ENCODE measurements at places on chromosomes 2 and 18.

- no peak for DNase-seq
Observed at GRCh38 chr18:79962835-79963657, 1.4 kb upstream of the HSBP1L1 start.

DNA sequence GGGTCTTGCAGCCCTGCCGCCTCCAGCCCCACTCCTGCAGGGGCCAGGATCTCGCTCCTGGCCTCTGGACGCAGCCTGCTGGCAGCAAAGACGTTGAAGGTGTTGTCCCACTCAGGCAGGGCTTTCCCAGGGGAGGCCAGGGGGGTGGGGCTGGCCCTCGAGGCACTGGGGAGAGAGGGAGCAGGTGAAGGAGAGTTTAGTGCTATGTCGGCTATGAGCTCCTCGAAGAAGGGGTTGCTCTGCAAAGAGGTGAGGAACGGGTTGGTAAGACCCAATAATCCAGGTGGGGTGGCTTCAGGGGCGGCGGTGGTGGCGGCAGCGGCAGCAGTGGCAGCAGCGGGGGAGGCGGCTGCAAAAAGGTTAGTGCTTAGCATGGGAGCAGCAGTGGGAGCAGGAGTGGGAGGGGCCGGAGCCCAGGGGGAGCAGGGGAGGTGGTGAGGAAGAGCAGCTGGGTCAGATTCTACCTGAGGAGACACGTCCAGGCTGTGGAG lies 9.7 kb upstream of the SFXN5 start:
- no peak for DNase-seq

DNA sequence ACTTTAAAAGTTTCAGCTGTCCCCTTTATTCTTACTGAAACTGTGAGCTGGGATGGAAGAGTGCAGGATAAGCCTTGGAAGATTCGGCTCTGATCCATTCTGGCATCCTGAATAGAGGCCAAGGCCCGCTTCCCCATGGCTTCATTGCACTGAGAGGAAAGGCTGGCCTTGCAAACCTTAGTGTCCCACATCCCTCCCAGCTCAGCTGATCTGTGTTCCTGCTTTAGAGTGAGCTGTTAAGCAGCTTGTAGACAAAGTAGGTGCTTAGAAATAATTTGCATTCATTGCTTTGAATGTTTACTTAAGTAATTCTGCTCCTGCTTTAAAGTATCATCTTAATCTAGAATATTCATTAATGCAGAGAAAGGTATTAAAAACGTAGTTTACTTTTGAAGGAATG lies 169.6 kb upstream of the BOD1L2 start:
- no peak for DNase-seq

GRCh38 chr18:76938619-76939018 lies 116.3 kb downstream of the ZNF236 start:
- no peak for DNase-seq

- no peak for DNase-seq
Observed at GRCh38 chr2:202822411-202822810, 49.2 kb downstream of the ICA1L start.

DNA sequence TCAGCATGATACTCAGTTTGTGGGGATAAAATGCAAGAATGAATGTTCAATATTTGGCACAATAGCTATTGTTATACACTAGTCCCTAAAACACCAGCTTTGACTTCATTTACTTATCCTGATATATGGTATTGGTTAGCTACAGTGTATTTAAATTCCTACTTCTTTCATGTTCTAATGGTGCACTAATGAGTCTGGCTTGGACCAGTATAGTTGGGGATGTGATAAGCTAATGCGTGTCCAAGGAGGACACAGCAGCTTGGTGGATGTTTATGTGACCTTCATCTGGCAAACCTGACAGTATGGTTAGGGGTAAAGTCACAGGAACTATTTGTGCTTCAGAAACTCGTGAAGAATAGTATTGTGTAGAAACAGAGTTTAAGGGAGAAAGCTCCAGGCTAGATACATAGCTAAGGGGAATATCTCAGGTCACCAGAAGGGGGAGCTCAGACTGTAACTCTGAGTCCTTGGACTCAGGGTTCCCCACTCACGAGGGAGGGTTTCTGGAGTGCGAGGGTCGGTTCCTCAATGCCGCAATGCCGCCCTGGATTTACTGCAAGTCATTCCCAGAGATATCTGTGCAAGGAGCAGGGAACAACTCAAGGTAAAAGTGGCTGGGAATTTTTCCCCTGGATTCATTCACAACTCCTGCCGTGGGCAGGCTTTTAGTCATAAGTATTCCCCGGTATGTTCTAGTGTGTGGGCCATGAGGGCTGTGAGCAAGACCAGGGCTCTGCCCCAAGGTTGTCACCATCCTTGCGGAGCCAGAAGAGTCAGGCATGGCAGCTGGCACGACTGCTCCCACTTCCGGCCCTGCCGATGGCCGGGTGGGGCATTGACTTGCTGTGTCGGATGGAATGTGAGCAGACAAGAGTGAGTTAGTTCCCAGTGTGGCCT lies 14.5 kb downstream of the IL1R2 start:
- no peak for DNase-seq

- DNase-seq: no peak
Observed at GRCh38 chr2:180630756-180631155, 349.6 kb upstream of the UBE2E3 start.

GRCh38 chr2:85826990-85827878 lies 61.6 kb downstream of the ST3GAL5 start:
- peak; percentile 80 for DNase-seq

DNA sequence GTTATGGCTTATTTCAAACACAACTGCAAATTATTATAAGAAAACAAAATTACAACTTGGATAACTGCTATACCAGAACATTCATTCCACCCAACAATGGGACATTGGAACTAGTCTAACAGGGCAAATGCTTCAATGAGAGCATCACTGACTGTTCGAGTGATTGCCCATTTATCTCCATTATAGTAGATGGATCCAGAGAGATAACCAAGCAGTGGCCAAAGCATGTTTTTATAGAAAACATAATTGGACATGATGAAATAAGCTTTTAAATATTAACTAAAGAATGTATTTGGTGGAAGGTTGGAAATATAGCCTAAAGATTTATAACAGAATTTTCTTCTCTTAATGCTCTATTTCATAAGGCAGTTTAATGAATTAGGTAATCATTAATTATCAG lies 634.8 kb downstream of the NUP35 start:
- DNase-seq: no peak

DNA sequence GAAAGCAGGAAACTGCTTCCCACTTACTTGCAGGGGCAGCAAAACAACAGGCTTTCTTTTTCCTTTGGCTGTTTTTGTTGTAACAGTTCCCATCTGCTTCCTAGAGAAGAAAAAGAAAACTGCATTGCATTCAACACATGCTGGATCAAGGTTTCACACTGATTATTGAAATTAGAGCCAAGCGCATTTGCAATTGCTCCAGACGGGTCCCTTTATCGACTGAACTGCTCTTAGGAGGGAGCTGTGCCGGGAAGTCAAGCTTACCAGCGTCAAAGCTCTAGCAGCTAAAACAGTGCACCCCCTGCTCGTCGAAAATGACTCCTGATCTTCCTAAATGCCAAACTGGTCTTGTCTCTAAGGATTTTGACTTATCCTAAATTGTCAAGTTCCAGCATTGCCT lies 164.0 kb upstream of the SESTD1 start:
- no peak for DNase-seq

- DNase-seq: no peak
Observed at GRCh38 chr18:10440884-10441283, 13.6 kb upstream of the APCDD1 start.

- no peak for DNase-seq
Observed at GRCh38 chr18:25743646-25744151, 346.7 kb downstream of the SS18 start.

DNA sequence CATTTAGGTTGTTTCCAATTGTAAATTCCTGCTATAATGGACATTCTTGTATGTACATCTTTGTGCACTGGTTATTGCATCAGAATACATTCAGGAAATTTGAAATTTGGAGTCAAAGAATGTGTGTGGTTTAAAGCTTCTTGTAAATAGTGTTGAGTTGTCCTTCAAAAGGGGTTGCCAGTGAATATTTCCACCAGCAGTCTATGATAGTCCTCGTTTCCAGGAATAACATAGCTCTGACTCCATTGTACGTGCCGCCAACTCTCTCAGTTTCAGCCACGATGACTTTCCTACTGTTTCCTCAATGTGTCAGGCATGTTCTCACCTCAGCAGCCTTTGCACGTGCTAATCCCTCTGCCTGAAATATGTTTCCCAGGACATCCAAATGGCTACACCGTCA lies 10.9 kb upstream of the HS6ST1 start:
- no peak for DNase-seq

- DNase-seq: no peak
Observed at GRCh38 chr2:236308855-236309668, 44.9 kb upstream of the ASB18 start.

DNA sequence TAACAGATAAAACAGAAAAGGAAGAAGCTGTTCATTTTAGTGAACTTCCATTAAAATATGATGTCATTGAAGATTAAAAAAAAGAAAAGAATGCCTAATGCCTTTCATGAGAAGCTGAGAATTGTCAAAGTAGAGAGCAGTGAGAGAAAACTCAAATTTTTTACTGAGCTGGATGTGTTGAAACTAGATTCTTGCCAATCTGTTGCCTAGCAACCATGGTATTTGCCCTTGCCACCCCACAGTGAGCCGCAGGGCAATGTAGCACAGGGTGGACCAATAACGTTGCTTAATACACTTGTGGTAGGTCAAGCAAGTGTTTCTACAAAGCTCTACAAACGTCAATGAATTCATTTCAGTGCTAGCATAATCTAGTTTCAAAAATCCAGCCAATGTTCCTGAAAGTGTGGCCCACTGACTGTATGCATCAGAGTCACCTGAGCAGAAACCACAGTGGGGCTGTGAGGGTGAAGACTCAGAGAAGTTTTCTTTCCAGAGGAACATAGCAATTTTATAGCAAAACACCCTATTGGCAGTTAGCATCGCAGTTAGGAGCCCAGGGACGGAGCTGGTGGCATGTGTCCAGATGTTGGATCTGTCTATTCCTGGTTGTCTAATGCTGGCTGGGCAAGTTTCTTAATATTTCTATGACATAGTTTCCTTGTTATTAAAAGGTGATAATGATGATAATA lies 132.2 kb downstream of the DOCK10 start:
- DNase-seq: no peak

DNA sequence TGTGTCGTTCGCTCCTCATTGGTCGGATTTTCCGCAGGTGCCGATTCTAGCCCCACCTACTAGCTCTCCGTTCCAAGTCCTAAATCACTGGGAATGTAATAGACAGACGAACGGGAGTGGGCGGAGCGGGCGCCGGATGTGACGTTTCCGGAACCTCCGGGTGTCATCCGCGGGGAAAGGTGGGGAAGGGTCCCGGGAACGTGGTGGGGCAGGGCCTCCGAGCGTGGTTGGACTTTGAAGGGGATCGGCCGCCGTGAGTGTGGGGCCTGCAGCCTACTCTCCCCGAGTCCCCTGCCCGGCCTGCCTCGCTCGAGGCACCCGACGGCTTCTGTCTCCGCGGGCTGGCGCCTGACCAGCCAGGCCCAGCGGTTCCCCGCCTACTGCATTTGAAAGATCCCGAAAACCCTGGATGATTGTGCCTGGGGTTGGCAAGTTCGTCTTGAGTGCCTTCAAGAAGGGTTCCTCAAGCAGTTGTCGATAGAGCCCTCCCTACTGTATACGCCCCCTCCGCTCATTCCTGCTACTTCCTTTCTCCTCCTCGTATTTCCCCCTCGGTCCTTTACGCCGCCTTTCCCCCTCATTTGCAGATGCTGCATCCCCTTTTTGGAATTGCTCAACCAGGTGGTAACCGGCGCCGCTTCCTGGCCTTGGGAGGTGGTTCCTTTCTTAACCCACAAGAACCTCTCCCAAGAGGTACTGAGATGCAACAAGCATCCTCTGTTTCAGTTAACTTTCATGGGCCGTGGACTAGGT lies at the start of gene STAMBP:
TSS of gene STAMBP (plus strand) at position 144 of the 753 bp plus-strand sequence. CDS start 1,896 bp downstream, outside the sequence.
- DNase-seq: peak; percentile 79

DNA sequence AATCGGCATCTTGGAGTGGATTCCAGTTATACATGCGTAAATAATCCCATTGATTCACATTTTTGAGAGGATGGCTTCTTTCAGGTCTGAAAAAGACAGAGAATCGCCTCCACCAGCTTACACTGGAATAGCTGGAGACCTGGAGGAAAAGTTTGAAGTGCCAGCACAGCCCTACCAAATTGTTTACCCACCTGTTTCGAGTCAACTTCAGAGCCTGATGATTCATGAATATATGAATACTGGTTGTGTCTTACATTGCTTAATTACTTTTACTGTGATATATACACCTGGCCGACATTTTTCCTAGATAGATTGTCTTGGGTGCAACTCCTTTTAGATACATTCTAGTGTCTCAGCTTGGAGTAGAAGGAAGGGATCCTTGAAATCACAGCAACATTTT lies 335 bp upstream of the NCKAP5 start:
- no peak for DNase-seq
